ENCODE measurements at places on chromosomes 3 and 15.

DNA sequence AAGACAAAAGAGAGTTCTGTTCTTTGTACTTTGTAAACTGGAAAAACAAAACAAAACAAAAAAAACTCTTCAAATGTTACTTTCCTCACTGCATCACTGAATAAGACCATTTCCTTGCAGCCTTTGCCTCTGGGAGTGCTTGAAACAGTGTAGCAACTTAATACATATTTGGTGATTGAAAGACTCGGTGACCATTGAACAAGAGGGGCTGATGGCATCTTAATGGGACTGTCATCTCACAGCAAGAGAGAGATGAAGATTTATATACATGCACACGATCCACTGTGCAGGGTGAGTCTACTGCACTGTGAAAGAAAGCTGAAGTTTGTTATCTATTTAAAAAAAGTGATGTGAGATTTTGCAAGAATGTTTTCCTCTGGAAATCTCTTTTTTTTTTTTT is 111.9 kb upstream of the KLHL25 start:
- DNase-seq = no peak

DNA sequence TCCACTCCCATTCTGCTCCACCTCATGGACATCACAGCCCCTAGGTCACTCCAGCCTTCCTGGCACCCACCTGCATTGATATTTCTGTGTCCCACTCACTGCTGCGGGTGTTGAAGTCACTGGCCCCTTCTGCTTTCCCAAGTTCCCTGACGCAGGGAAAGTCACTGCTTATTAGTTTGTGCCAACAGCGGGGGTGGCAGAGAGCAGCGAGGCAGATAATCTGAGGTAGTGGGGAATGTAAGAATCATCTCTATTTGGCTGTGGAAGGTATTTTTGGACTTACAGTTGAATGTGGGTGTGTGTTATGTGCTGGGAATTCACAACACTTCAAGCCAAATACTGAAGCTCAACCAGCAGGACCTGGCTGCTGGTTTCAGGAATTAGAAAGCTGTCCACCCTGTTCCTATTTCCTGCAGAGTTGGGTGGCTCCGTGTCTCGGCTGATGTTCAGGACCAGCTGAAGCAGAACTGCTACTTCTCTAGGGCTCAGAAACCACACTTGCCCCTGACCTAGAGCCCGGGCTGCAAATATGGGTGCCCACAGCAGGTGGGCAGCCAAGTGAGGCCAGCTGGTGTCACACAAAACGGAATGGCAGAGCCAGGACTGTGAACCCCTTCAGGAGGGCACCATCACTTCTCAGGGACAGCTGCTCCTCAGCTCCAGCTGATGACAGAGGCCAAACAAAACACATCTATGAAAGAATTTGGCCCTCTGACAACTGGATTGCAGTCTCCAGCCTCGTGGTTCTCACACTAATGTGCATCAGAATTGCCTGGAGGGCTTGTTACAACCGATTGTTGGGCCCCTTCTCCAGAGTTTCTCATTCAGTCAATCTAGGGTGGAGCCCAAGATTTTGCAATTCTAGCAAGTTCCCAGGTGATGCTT is 57.7 kb downstream of the SEMA5B start:
- no peak for DNase-seq

- DNase-seq = no peak
These were observed 150.0 kb downstream of the ZNF609 start for GRCh38 chr15:64610257-64610919.

GRCh38 chr3:60095516-60095915 is 1045.7 kb upstream of the CFAP20DC start:
- no peak for DNase-seq

DNA sequence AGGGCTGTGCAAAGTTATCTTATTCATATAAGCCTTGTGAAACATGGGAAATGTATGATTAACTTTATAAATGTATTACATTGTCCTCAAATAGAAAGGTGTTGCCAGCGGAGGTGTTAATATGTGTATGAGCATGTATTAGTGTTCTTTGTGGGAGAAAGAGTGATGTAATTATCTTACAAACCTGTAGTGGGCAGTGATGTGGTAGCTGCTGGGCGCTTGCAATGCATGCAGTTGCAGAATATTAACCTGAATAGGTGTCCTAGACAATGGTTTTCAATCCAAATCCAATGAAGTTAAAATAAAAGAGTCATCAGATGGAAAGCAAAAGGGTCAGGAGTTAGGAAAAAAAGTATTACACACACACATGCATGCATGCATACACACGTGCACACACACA is 881.3 kb upstream of the CADM2 start:
- no peak for DNase-seq

- no peak for DNase-seq
These were observed 10.9 kb upstream of the RFT1 start for GRCh38 chr3:53140847-53141845.

- no peak for DNase-seq
These were observed 14.7 kb upstream of the CA12 start for GRCh38 chr15:63396152-63396928.

DNA sequence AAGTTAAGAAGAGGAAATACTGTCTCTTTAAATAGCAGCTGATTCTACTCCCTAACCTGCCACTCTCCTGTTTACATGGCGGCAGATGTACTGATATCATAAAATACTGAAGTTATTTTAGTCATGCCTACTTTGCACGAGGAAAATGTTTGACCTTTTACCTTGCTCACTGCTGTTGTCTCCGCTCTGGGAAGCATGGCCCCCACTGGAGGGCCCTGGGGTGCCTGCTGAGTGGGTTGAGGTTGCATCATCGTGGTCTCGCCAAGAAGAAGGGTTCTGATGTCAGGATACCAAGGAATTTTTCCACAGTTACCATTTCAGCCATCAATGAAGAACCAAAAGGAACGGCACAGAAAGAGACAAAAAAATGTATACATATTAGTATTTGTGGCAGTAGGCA is 16.7 kb downstream of the MEIS2 start:
- DNase-seq = no peak

GRCh38 chr3:170697908-170698307 is 112.0 kb upstream of the SLC7A14 start:
- DNase-seq = no peak

GRCh38 chr3:117669774-117670173 is 960.2 kb downstream of the TUSC7 start:
- no peak for DNase-seq

DNA sequence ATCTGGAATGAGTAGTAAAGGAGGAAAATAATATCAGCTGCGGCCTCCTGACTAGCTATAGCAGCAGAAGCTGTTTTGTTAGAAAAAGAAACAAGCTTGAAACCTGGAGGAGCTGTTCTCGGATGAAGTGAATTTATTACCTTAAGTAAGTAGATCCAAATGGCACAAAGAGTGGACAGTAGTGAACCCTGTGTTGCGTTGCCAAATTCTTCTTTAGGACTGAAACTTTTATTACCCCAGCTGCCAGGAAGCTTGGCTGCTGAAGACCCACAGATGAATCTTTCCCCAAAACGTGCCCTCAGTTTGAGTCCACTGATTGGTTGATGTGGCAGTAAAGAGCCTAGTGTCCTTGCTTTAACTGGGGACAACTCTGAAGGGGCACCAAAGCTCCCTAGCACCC is 366.8 kb upstream of the GBE1 start:
- no peak for DNase-seq

DNA sequence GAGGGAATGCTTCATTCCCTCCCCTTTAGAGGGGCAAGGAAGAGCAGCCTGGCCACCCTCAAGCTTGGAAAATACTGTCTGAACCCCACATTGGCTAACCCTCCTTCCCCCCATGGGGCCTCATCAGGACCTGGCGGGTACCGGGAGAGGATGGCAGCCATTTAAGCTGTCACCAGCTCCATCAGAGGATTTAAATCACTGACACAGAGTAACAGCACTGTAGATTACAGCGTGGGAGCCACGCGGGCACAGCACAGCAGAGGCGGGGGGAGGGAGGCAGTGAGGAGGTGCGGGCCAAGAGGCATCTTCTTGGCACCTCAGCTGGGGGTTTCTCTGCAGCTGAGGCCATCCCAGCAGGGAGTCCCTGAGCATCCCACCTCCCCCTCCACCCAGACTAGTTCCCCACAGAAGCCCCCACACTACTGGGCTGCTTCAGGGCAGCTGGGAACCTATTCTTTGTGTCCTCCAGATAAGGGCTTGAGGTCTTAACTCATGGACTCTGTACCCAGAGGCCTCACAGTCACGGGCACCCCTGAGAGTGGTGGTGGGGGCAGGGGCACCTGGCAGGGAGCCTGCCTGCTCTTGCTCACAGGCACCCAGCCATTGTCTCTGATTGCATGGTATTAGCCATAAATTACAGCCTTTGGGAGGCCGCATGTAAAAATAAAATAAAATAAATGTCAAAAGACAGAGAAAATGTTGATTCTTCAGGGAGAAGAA is 21.9 kb upstream of the CACNA2D2 start:
- no peak for DNase-seq

DNA sequence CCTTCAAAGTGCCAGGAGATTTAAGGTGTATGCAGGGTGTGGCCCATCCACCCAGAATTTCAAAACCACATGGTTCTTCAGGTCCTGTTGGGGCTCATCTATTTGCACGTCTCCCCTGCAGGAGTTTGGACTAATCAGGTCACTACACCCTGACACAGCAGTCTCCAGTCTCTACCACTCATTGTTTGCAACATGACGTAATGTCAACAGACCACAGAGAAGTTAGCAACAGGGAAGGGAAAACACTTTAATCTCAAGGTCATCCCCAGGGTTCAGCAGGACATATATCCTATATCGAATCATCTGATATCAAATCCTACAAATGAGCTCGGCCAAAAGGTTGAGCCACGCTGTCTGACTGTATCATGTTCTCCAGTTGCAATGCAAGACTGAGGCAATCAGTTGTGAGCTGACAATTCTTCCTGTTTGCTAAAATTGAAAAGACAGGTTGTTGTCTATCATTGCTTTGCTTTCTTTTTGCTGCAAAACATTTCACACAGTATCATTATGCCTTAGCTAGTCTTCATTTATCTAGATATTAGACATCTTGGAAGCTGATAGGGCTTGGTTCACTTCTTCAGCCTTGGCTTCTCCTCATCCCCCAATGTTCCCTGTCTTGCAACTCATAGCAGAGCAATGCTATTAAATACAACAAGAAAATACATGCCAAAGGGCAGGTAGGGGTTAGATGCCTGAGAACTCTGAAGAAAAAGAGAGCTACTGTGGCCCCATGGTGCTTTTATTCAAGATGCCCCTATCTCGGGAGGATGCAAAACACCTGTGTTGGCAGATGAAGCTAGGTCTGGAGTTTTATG is 13.4 kb upstream of the LEKR1 start:
- DNase-seq = no peak

DNA sequence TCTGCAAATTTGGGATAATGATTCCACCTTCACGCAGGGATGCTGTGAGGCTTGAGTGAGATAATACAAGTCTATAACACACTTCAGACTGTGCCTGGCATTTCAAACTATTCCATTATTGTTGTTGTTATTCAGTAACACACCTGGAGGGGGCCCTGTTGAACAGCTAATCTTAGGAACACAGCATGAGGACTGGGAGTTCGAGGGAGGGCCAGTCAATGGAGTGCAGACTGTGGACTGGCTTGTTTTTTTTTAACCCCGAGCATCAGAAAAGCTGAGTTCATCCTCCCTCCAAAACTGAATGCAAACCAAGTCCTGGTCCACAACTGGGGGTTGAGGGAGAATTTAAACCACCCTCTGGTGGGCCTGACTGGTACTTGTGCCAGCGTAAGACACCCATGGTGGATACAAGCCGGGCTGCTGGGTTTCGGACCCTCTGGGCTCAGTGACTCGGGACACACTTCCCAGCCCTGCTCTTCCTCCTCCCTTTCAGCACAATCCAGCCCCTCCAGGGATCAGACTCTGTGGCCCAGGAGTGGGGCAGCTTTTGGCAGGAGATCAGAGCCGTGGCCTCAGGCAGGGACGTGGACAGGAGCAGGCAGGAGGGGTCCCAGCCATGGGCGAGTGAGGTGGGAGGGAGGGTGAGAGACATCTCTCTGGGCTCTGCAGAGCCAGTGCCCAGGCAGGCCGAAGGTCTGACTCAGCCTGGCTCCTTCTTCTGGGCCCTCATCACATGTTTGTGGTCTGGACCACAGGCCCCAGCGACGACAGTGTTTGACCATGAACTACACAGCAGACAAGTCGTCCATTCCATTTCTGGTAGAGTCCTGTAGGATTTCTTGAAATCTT is 36.3 kb upstream of the MEX3B start:
- peak; percentile 51 for DNase-seq

DNA sequence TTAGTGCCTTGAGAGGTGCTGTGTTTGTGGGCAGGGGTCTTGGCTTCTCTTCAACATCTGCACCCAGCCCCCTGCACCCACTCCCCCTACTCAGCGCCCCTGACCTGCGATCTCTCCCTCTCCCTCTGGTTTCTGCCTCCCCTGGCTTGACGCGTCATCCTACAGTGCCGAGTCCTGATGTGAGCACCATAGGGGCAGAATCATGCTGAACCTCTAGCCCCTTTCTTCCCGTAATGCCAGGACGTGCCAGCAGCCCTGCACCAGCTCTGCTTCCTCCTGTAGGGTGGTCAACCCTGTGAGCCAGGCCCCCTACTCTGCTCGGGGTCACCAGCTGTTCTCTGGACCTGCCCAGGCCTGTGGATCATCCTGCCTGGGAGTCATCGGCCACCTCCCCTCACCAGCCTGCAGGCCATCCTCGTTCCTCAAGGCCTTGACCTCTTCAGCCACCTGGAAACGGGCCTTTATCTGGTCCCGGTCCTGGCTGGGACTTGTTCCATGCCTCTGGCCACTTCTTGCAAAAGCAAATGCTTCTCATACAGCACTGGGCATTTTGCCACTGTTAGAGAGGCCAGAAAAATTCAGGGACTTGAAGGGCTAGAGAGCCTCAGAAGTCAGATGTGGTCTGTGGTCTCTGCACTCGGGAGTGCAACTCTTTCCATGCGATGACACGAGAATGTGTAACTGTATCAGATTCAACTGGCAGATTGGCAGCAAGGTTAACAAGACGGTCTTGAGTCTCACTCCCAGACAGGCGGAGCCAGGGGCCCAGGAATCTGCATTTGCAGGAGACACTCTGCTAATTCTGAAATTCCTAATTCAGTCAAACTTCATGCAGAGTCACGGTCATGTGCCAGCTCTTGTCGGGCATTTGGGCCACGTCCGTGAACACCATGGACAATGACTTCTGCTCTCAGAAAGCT is 16.7 kb upstream of the KLF15 start:
- DNase-seq = no peak
